ENCODE measurements at places on chromosomes 5 and 9.

GRCh38 chr5:14326035-14326903 lies 183.1 kb downstream of the TRIO start:
- no peak for DNase-seq

GRCh38 chr9:129930743-129931142 lies 95.5 kb downstream of the USP20 start:
- no peak for DNase-seq

GRCh38 chr9:132146039-132146438 lies 15.8 kb upstream of the NTNG2 start:
- DNase-seq, result no peak

- DNase-seq, result no peak
Observed at GRCh38 chr9:125608489-125609224, 98.4 kb downstream of the MAPKAP1 start.

- no peak for DNase-seq
Observed at GRCh38 chr9:130932255-130933079, 6.6 kb downstream of the FIBCD1 start.

DNA sequence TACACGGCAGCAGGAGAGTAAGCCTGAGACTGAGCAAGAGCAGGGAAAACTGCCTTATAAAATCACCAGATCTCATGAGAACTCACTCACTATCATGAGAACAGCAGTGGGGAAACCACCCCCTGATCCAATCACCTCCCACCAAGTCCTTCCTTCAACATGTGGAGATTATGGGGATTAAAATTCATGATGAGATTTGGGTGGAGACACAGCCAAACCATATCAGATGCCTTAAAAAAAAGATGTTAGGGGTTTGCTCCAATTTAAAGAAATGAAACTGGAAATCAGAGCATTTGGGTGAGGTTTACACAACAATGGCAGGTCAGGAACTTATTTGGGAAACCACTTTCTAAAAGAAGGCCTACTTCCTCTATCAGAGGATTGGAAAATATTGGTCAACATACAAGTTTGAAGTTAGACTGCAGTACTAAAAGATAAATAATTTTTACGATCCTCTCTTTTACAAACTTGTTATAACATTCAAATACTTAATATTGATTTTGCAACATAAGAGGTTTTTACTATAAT lies 105.1 kb downstream of the FBN2 start:
- DNase-seq, result no peak

DNA sequence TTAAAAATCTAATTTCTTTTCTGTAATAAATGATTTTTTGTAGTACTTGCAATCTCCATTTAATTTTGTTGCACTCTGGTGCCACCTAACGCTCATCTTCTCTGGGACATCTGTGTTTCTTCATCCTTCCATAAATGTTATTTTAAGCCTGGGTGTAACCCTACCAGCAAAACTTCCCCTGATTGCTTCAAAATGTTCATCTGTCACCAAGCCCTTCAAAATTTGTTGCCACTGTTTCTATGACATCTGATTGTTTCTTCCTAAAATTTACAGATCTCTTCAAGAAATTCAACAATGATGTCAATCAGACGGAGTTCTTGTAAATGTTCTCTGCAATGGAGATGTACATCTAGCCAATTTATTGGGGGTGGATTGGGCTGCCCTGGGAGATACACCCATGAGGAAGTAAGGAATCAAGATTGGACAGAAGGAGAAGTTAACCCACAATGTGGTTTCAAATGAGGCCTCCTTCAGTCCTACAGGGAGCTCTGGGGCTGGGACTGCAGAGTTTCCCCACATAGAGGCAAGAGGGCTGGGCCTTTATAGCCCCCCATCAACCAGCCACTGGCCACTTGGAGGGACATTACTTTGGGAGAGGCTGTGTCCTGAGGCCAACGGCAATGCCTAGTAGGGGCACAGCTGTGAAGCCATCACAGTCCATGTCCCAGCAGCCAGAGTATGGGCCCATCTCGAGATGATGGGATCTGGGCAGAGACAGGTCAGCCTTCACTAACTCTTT lies 23.3 kb downstream of the MCTP1 start:
- DNase-seq, result no peak

DNA sequence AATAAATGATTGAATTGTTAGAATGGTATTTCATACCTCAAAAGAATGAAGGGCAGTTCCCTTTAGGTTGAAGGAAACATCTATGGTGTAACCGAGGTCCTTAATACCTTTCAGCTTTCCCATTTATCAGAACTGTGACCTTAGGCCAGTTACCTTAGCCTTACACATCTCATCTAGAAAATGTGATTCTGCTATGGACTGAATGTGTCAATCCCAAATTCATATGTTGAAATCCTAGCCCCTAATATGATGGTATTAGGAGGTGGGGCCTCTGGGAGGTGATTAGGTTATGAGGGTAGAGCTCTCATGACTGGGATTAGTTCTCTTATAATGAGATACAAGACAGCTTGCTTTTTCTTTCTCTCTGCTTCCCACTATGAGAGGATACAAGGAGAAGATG lies 441.9 kb downstream of the PLK2 start:
- no peak for DNase-seq

DNA sequence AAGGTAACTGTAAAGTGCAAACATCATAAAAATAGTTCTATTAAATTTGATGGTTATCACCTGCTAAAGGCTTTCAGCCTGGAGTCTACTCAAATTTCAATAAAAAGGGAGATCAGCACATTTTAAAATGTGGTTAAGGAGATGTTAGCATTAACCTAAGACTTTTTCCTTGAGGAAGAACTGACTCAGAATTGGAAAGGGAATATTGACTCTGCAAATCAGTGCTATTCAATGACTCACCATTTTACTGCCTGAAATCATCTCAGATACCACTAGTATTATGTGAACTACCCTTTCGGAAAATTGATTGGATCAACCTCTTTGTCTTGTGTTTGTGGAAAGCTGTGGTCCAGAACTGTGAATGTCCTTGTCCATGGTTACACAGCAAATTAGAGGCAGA lies 113.3 kb downstream of the ADRB2 start:
- no peak for DNase-seq

GRCh38 chr9:133004091-133004998 lies 25.9 kb downstream of the GFI1B start:
- DNase-seq, result no peak

GRCh38 chr9:95980262-95981125 lies 105.0 kb downstream of the ERCC6L2 start:
- DNase-seq, result no peak

DNA sequence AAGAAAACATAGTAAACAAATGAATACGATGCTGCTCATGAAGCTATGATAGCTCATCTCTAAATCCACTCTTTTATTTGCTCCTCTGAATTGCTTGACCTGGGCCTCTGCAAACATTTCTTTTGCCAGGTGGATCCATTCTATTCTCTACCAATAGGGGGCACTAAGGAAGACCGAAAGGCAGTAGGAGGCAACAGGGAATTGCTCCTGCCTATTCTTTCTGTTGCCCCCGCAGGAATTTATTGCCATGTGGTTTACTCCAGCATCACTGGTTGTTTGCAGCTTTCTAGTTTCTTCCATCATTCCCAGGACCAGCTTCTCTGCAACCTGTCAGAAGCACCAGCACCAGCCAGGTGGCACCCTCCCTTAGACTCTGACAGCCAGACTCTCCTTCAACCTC lies 5.3 kb downstream of the GAPT start:
- DNase-seq, result no peak

DNA sequence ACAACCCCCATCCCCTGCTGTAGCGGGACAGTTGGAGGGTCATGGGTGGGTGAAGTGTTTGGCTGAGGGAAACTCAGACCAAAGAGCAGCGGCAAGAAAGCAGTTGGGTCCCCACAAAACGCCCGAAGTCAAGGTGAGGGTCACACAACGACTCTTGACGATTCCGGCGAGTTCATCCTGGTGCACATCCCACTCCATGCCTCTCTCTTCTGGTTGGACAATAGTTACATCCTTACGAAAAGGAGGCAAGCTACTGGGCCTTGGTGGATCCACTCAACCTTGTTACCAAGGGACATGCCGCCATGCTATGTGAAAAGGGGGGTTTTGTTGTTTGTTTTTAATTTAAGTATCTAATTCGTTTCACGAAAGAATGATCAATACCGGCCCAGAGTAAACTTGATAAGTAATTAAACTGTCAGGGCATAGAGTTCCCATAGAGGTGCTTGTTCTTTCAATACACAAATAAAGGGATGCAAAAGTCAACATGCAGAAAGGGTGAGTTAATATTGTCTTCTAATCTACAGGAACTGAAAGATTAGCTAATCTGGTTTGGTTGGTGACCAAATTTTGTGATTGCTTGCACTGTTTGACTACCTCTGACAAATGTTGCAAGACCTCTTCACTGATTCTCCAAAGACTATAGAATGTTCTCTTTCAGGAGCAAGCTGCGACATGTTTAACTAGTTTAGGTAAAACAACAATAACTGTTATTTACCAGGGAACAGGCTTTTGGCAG lies 732 bp upstream of the SMIM15 start:
- DNase-seq, result no peak

- DNase-seq, result no peak
Observed at GRCh38 chr5:146667633-146668272, 151.8 kb upstream of the GPR151 start.

- no peak for DNase-seq
Observed at GRCh38 chr9:17191082-17191481, 56.2 kb downstream of the CNTLN start.

GRCh38 chr5:141528291-141528984 lies 39.6 kb downstream of the PCDHGC5 start:
- no peak for DNase-seq

DNA sequence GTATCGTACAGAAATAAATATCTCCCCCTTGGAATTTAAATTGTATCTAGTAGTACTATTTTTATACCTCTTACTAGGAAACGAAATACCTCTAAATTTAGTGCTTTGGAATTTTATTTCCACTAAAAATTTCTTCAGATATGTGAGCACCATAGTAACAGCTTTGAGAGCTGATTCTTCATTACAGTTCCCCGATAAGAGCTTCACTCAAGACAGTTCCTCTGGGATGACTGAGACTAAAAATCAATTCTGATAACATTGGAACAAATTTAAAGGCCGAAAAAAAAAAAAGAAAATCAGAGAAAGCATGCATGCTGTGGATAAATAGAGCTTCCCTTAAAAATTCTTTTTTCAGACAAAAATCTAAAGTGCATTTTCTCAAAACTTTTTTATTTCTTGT lies 68.5 kb upstream of the MEF2C start:
- DNase-seq, result no peak

GRCh38 chr5:74938250-74938933 lies 72.2 kb upstream of the FAM169A start:
- no peak for DNase-seq

DNA sequence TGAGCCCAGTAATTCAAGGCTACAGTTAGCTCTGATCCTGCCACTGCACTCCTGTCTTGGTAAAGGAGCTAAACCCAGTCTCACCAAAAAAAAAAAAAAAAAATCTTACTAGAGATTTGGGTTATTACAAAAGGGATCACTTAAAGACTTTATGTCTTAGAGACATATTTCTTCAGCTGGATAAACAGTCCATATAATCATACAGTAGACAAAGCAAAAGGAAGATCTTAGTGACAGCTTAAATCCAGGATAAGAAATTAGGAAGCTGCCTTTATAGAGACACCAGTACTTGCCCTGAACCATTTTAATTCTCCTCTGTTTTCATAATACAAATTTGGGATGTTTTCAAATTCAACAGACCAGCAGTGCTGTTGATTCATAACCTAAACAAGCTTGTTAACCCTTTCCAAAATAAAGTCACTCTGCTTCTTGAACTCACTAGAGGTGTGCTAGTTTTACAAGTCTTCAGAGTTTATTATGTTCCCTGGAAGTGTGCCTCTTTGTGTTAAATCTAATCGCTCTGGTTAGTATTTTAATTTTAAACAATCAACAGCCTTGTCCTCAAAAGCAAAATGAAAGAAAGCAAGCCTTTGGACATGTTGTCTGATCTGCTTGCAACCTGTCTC lies 255.5 kb downstream of the ARRDC3 start:
- DNase-seq, result no peak

GRCh38 chr9:81772144-81772543 lies 82.8 kb upstream of the TLE1 start:
- no peak for DNase-seq
